ENCODE measurements at places on chromosomes 12 and 14.

- H3K36me3 ChIP-seq = peaks cover 49% of the 10 kb centered on the region
- H3K27ac ChIP-seq = no peak overlapping the region
- ATAC-seq = no peak
- peaks cover 45% of the 10 kb centered on the region for H3K4me1 ChIP-seq
- H3K27me3 ChIP-seq = no peaks in the 10 kb centered on the region
These were observed 101.3 kb downstream of the FOXN3 start for GRCh38 chr14:89315493-89316470.

DNA sequence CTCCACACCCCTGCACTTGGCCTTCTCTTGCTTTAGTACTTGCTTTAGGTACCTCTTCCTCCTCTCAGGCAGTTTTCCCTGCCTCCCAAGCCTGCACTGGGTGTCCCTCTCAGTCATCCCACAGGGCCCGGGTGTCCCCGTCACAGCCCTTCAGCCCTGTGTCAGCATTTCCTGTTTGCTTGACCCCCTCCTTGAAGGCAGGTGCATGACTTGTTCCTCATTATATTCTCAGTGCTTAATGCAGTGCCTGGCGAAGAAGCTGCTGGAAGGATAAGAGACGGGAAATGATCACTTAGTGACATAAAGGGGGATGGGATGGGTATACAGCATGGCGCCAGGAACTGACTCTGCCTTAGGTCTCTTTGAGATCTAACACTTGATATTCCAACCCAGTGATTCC lies 61.5 kb downstream of the IQSEC3 start:
- no peaks in the 10 kb centered on the region for H3K4me1 ChIP-seq
- no peak overlapping the region for H3K27ac ChIP-seq
- ATAC-seq = no peak

DNA sequence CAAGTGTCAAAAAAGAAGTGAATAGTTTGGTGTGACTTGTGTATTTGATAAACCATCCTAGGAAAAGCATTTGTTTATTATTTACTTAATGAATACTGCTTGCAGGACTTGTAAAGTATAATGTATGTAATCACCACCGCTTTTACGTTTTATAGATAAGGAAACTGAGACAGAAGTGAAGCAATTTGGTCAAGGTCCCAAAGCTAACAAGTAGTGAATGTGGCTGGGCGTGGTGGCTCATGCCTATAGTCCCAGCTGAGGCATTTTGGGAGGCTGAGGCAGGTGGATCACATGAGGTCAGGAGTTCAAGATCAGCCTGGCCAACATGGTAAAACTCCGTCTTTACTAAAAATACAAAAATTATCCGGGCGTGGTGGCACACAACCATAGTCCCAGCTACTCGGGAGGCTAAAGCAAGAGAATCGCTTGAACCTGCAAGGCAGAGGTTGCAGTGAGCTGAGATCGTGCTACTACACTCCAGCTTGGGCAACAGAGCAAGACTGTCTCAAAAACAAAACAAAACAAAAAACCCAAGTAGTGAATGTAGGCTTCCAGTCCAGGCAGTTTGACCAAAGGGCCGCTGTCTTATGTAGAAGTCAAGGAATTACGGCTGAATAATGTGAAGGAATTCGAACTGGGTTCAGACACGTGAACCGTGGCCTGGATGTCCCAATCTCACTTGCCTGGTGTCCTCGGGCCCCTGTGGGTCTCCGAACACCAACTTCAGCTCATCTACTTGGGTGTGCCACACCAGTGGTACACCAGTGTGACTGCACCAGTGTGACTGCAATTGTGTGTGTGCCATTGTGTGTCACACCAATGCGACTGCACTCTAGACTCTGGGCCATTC lies 88.3 kb upstream of the MED13L start:
- no peak overlapping the region for H3K27ac ChIP-seq
- H3K27me3 ChIP-seq = no peaks in the 10 kb centered on the region
- H3K4me3 ChIP-seq = no peak overlapping the region
- no peaks in the 10 kb centered on the region for H3K36me3 ChIP-seq

- no peak overlapping the region for H3K4me3 ChIP-seq
- H3K36me3 ChIP-seq = no peaks in the 10 kb centered on the region
- H3K27ac ChIP-seq = no peak overlapping the region
- no peaks in the 10 kb centered on the region for H3K27me3 ChIP-seq
- no peaks in the 10 kb centered on the region for H3K4me1 ChIP-seq
- ATAC-seq = no peak
These were observed 208.6 kb downstream of the RASSF9 start for GRCh38 chr12:85627584-85627983.

DNA sequence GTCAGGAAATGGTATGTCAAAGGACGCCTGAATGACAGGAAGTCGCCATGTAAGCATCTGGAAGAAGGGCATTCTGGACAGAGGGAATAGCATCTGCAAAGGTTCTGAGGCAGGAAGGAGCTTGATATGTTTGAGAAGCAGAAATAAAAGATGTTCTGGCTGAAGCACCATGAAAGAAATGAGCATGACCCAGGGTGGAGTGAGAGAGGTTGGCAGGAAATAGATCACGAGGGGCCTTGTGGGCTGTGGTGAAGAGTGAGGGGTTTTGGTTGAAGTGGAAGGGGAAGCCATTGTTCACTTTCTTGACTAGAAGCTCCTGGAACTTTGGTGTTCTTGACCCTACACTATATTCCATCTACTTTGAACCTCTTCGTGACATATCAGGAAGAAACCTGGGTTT lies 99.4 kb upstream of the PARP11 start:
- no peaks in the 10 kb centered on the region for H3K36me3 ChIP-seq
- no peak for ATAC-seq
- peaks cover 5% of the 10 kb centered on the region for H3K27me3 ChIP-seq

- peaks cover 6% of the 10 kb centered on the region for H3K4me1 ChIP-seq
- ATAC-seq = no peak
- peaks cover 21% of the 10 kb centered on the region for H3K27me3 ChIP-seq
- H3K36me3 ChIP-seq = no peaks in the 10 kb centered on the region
- no peak overlapping the region for H3K4me3 ChIP-seq
These were observed 21.8 kb downstream of the IRAK3 start for GRCh38 chr12:66210840-66211239.

DNA sequence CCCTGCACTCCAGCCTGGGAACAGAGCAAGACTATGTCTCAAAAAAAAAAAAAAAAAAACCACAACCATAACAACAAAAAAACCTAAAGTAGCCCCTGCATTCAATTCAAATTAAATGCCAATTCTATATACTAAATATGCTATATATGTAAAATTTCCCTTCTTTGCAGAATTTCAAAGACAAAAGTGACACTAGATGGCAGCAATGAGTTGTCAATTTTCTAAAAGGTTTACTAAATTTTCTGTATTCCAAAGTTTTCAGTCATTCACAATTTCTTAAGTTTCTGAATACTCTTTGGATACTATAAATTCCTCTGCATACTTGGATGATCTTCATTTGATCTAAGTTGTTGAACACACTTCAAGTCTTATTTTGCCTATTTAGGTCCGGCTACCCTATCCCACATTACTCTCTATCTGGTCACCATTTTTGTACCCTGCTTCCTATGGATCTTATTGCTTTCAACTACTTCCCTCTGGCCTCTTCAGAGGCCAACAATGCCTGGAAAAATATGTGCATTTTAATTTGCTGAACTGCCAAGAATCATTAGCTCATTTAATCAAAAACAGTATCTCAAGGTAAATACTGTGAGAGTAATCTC lies 27.9 kb downstream of the HNRNPC start:
- H3K27me3 ChIP-seq = no peaks in the 10 kb centered on the region
- H3K4me3 ChIP-seq = no peak overlapping the region
- H3K4me1 ChIP-seq = peaks cover 64% of the 10 kb centered on the region
- peaks cover 15% of the 10 kb centered on the region for H3K36me3 ChIP-seq

DNA sequence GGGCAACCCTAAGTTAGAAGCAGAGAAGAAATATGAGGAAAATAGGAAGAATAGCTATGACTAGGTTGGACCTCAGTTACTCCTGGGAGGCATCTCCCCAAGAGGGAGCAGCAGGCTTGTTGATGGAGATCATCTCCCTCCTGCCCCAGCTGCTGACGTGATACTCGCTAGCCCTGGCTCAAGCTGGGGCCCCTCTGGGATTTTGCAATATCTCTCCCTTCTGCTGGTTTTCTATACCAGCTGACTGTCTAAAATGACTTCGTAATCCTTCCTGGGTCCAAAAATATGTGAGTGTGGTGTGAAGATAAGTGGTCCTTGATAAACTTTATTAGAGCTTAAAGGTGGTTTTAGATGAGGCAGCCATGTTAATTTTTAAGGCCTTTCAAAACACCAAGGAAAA lies 4.5 kb upstream of the HECTD4 start:
- no peak overlapping the region for H3K27ac ChIP-seq
- peaks cover 8% of the 10 kb centered on the region for H3K27me3 ChIP-seq
- ATAC-seq = no peak
- peaks cover 8% of the 10 kb centered on the region for H3K4me1 ChIP-seq
- H3K4me3 ChIP-seq = no peak overlapping the region
- no peaks in the 10 kb centered on the region for H3K36me3 ChIP-seq

All from stimulated activated memory B cell treated with anti-CD40 and anti-IgM and Interleukin-4, amounts not matched to agents 10 μg/mL and 1 μg/mL and 100 μg/mL, for 72 hours (primary cell).